ENCODE measurements at places on chromosomes 6 and 20.

DNA sequence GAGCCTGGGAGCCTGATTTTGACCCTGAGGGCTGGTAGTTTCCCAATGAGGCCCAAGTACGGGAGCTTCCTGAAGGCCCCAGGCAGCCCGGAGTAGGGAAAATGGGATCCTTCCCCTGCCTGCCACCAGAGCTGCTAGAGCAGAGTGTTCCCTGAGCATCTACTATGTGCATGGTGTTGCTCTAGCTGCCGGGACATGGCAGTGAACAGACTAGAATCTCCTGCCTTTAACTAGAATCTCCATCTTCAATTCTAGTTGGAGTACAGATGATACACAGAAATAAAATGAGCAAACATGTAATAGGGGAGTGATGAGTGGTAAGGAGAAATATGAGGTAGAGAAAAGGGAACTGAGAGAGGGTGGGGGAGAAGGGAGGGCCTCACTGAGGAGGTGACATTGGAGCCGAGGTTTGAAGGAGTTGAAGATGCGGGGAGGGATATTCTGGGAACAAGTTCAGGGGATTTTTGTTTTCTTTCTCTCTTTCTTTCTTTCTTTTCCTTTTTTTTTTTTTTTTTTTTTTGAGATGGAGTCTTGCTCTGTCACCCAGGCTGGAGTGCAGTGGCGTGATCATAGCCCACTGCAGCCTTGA, 18.5 kb downstream of the VSTM2L start:
- no peak for DNase-seq

DNA sequence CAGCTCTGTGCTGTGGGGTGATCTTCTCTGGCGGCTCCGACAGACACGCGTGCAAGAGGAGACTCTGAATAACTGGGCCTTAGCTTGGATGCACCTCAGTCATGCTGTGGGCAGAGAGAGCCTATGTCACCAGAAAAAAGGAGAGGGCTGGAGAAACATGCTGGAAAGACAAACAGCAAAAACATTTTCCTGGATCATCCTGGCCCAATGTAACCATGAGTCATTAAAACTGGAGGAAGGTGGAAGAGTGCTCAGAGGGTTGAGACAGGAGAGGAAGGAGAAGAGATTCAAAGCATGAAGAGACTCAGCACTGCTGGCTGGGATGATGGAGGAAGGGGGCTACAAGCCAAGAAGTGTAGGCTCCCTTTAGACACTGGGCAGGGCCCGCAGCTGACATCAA, 292.0 kb downstream of the CDH26 start:
- no peak for DNase-seq

- DNase-seq: no peak
Measured at GRCh38 chr6:82371799-82372546, 8.4 kb downstream of the TPBG start.

DNA sequence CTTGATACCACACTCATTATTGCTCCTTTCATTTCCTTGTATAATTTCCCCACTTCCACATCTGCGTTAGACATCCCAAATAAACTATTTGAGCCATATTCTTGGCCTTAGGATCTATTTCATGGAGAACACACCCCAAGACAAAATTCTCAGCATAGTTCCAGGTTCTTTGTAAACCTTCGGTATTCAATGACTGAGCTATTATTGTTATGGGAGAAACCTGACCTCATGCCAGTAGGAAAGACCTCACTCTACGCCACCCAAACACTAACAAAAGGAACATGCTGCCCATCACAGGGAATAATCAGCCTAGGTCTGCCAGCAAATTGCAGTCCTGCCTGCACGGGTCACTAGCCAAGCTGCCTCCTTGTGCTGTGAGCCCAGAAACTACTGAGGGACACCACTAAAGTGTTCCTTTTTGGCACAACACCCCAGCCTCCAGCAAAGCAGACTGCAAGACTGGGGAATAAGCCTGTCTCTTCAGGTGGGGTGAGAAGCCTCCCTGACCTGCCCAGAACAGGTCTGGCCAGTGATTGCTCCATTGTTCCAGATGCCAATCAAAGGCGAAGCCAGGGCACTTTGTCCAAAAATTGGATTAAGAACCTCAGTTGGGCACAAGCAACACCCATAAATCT, 371.8 kb downstream of the MAFB start:
- no peak for DNase-seq

DNA sequence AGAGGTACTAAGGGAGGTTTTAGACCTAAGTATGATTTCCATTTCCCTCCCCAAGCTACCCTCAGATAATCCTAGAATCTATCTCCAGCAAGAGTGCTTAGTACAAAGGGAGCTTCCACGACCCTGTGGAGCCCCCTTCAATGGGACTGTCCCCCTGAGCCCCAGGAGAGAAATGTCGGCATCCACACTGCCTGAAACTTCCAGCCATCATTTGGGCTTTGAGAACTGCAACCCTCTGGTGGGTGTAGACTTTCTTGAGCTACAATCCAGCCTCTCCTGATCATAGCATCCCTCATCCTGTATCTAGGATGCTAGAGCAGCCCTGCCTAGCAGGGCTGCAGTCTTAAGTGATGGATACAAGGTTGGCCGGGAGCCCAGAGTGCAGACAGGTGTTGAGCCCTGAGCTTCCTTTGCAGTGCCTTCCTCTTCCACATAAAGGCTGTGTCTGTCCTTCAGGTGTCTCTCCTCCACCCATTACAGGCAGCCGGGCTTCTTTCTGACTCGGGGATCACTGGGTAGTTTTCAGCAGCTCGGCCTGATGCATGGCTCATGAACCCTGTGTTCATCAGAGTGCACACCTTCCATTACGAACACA, 424.5 kb downstream of the PREX1 start:
- DNase-seq: no peak

GRCh38 chr20:35387334-35387733, 24.4 kb downstream of the UQCC1 start:
- DNase-seq: no peak

DNA sequence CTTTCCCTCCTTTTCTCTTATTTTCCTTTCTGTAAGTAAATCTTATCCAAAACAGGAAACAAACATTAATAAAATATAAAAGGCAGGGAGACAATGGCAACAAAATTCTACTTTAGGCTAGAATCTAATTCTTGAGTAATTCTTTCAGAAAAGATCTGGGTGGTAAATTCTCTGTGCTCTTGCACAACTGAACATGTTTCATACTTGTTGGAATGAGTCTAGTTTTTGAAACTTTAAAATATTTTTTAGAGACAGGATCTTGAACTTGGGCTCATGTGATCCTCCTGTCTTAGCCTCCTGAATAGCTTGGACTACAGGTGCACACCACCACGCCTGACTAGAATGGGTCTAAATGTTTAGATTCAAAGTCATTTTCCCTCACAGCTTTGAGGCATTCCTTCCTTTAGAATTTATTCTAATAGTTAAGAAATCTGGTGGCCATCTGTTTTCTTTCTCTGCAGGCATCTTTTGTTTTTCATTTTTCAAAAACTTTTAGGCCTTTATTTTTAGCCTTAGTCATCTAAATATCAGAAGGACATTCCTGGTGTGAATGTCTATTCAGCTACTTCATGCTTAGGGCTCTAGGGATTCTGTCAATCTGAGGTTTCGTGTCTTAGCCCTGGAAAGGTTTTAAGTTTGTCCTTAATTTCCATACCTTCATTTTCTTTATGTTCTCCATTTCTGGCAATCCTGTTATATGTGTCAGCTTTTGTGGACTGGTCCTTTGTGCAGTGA, 76.5 kb downstream of the CDKAL1 start:
- no peak for DNase-seq

DNA sequence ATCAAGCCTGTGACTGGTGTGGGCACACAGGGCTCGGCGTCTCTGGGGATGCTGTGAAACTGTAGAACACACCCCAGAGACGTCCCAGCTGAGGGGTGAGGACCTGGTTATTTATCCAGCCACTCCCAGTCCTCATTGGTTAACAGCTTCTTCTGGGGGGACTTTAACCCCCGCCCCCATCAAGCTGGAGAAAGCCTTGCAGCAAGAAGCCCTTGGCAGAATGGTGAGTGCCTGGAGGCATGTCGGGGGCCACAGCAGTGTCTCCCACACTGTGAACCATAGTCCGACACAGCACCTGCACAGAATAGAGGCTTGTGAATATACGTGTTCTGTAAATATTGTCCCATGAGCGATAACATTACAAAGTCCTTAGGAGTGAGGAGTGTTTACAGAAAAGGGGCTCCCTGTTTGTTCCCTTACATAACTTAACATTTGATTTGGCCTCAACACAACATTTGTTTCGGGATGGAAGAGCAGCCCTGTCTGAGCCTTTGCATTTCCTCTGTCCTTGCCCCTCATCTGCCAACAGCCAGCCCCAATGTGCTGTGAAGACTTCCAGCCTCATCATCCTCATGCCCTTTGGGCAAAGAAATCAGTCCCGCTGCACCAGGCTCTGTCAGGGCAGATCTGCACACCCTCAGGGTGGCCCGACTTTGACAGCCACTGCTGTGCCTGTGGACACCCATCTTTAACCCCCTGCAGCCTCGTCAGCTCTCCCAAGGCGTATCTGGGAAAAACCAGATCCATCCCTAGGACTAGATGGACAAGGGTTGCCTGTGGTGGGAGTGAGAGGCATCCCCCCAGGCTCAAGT, 2.2 kb upstream of the RRBP1 start:
- no peak for DNase-seq

DNA sequence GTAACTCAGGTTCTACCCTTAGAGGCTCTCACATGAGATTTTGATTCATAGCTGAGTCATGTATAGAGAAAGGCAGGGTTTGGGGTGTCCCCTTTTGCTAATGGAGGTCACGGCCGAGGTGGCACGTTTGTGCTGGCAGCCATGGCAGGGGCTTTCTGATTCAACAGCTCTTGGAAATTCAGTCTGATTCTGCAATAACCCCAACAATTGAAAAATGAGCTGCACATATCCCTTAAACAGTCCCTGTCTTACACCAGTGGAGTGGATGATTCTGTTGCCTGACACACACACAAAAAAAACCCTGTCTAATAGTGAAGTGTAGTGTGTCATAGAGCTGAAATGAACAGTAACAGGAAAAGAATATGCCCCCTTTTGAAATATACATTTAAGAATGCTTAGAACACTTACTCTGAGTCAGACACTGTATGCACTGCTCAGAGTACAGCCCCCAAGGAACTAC, 40.4 kb upstream of the ARG1 start:
- DNase-seq: no peak
